ENCODE measurements at places on chromosomes 2 and 18. TPM values are rescaled to one million over a fixed set of nuclear protein-coding genes. Genes with fewer than 3 reads are reported as not detected.

- DNase-seq = no peak
These were observed 48.7 kb upstream of the ANXA4 start for GRCh38 chr2:69693059-69693774.

Gene GLI2
- total RNA-seq = 2.2 TPM

DNA sequence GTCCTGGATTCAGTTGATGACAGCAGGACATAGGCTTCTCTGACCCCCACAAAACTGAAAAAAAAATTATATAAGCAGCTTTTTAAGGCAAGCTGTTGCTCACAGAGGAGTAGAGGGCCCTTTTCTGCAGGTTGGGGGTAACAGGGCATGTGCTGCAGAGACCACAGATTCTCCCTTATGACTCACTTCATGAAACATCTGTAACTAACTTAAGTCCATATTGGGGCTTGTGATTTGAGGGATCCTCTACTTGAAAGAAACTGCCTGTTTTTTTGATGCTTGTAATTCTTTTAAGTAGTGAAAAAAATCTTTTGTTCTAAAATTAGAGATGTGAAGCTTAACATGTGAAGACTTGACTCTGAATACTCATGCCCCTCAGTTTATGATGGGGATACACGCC lies 33.4 kb downstream of the XRCC5 start:
- DNase-seq = peak; percentile 38

Gene EFHD1
- total RNA-seq = 1.2 TPM

Gene CYP1B1
- 24.8 TPM for total RNA-seq

DNA sequence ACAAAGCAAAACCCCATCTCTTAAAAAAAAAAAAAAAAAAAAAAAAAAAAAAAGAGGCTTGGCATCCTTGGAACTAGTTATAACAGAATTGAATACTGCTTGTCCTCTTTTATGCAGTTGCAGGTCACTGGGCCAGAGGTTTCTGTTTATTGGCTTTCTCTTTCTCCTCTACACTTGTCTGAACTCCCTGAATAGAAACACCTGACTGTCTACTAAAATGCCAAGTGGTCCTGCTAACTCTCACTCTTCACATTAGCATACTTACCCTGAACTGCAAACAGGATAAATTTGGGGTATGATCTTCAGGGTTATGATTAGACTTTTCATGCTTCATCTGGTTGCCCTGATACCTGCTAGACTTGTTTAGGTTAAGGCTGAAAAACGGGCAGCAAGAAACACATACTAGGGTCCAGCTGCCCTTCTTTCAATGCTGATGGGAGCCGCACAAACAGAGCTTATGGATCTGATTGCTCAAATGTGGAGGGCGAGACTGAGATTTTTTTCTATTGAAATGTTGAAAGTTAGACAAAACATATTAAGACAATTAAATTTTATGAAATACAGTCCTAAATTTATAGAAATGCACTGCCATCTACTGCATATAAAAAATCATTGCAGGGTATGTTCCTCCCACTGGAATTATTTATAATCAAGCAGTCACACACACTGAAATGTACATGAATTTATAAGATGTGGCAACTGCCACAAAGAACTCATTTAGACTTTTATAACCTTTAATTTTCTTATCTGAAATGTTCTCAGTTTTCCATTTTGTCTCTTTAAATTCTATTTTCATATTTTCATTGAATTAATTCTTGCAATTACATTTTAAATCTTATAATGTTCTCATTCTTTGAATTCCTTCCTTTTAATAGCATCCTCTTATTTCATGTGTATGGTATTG lies 40.8 kb downstream of the GTF3C3 start:
- DNase-seq = peak; percentile 28

Gene B3GNT2
- 32.7 TPM for total RNA-seq

DNA sequence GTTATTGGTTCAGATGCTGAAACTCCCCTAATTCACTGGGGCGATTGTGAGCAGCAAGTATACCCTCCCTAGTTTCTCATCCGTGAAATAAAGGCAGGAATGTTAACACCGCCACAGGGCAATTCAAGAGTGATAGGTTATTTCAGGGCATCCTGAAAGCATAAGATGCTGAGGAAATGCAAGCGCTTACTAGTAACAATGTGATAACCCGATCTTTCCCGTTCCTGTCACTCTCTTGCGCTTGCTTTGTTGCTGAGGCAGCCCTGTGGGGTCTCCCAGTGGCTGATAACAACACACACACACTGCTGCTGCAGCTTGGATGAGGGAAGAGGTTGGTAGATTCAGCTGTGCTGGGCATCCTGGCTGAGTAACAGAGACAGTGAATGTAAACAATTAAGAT lies 259.3 kb downstream of the AGPS start:
- no peak for DNase-seq

GRCh38 chr2:2837746-2838547 lies 506.9 kb upstream of the MYT1L start:
- DNase-seq = peak; percentile 31
